ENCODE measurements at places on chromosomes 12 and 14.

GRCh38 chr12:15651371-15651770 is 137.8 kb downstream of the EPS8 start:
- no peak for DNase-seq
- peaks cover 73% of the 10 kb centered on the region for H3K36me3 ChIP-seq
- no peaks in the 10 kb centered on the region for H3K27me3 ChIP-seq
- H3K4me3 ChIP-seq = no peak overlapping the region

- no peak overlapping the region for H3K4me3 ChIP-seq
- DNase-seq = no peak
- no peak overlapping the region for H3K27ac ChIP-seq
- peaks cover 66% of the 10 kb centered on the region for H3K4me1 ChIP-seq
- no peaks in the 10 kb centered on the region for H3K36me3 ChIP-seq
Observed at GRCh38 chr14:68668531-68668930, 124.3 kb downstream of the ZFP36L1 start.

DNA sequence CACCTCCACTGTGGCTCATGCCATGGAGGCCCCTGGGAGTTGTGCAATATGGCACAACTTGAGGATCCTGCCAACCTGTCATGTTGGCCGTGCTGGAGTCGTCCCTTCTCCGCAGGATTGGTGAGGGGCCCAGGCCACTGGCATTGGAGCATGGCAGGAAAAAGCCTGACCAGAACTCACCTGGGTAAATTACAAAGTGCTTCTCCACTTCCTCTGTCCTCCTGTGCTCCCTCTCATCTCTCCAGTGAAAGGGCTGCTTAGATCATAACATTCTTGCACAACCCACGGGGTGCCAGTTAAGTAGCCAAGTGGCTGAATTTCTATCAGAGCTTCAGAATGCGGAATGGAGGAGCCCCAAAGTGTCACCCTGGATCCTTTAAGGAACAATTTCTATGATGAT is 381.0 kb downstream of the DPF3 start:
- DNase-seq = peak; percentile 50

DNA sequence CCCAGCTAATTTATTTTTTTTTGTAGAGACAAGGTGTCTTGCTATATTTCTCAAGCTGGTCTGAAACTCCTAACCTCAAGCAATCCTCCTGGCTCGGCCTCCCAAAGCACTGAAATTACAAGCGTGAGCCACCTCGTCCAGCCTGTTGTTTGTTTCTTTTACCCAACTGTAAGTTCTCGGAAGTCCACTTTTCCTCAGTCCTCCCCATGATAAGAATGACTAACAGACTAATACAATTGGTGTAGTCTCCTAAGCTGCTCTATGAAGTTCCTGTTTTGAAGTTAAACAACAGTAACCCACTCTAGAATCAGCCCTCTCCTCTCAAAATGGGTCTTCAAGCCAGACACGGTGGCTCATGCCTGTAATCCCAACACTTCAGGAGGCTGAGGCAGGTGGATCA is 36.5 kb downstream of the HIGD1C start:
- no peak for DNase-seq
- peaks cover 33% of the 10 kb centered on the region for H3K4me1 ChIP-seq
- no peak overlapping the region for H3K4me3 ChIP-seq
- H3K27ac ChIP-seq = no peak overlapping the region

DNA sequence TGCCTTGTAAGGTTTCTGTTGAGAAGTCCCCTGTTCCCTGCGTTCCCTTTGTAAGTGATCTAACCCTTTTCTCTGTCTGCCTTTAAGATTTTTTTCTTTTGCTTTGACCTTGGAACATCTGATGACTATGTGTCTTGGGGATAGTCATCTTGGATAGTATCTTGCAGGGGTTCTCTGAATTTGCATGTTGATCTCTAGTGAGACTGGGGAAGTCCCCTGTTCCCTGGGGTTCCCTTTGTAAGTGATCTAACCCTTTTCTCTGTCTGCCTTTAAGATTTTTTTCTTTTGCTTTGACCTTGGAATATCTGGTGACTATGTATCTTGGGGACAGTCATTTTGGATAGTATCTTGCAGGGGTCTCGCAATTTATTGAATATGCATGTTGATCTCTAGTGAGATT is 38.2 kb upstream of the TMX1 start:
- no peak overlapping the region for H3K4me3 ChIP-seq
- no peaks in the 10 kb centered on the region for H3K4me1 ChIP-seq
- peaks cover 62% of the 10 kb centered on the region for H3K27me3 ChIP-seq
- no peak for DNase-seq

DNA sequence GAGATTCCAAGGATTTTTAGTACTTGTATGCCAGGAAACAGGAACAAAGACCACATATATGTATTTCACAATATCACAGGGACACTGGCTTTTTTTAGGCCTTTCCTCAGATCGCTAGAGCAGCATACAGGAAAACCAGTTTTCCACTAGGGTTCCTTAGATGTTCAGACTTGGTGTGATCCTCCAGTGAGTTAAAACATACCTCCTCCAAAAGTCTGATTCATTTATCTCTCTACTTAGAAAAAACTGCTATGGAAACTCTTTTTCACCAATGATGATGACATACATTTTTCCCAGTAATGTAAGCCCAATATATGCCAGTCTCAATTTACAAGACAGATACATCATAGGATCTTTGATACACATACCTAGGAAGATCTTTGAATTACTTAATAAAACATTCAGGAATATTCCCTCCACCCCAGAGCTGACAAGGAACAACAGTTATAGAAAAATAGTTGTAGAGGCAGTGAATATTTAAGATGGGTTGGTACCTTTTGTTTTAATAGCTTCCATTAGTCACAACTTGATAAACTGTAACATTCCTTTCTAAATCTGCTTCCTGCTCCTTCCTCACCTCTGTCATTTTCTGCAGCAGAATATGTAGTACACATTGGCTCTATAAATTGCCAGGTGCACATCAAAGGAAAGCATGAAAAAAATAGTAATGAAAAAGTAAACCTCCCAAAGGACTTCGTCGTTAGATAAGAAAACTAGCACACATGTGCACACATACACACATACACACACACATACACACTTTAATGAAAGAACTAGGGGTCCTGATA is 27.5 kb downstream of the BCAT1 start:
- peaks cover 19% of the 10 kb centered on the region for H3K4me1 ChIP-seq
- peaks cover 4% of the 10 kb centered on the region for H3K36me3 ChIP-seq
- H3K4me3 ChIP-seq = 0 out of 2 replicates have a peak overlapping the region, but pooled peaks have one; percentile 4
- peak; percentile 78 for DNase-seq
- H3K27me3 ChIP-seq = no peaks in the 10 kb centered on the region
- peak overlapping the region; percentile 41 for H3K27ac ChIP-seq

DNA sequence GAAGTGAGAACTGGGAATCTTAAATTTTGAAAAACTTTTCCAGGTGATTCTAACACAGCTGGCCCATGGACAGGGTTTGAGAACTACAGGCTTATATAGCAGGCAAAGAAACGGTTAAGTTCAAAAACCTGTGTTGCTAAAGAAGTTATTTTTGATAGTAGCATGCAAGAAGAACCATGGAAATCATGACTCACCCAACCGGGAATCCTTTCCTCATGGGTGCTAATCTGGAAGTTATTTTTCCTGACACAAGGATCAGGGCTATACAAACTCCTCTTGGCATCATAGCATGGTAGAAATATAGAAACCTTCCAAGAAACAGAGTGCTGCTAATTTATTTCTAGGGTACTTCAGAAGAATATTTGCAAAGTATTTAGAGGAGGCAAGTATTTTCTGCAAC is 588.7 kb downstream of the CCER1 start:
- no peak overlapping the region for H3K4me3 ChIP-seq
- peaks cover 6% of the 10 kb centered on the region for H3K4me1 ChIP-seq
- H3K36me3 ChIP-seq = no peaks in the 10 kb centered on the region
- H3K27me3 ChIP-seq = no peaks in the 10 kb centered on the region
- peak; percentile 65 for DNase-seq

- H3K4me1 ChIP-seq = peaks cover 16% of the 10 kb centered on the region
- H3K27ac ChIP-seq = peak overlapping the region; percentile 19
- no peak overlapping the region for H3K4me3 ChIP-seq
- H3K27me3 ChIP-seq = no peaks in the 10 kb centered on the region
- H3K36me3 ChIP-seq = no peaks in the 10 kb centered on the region
Observed at GRCh38 chr12:12214635-12215131, 52.2 kb downstream of the LRP6 start.

DNA sequence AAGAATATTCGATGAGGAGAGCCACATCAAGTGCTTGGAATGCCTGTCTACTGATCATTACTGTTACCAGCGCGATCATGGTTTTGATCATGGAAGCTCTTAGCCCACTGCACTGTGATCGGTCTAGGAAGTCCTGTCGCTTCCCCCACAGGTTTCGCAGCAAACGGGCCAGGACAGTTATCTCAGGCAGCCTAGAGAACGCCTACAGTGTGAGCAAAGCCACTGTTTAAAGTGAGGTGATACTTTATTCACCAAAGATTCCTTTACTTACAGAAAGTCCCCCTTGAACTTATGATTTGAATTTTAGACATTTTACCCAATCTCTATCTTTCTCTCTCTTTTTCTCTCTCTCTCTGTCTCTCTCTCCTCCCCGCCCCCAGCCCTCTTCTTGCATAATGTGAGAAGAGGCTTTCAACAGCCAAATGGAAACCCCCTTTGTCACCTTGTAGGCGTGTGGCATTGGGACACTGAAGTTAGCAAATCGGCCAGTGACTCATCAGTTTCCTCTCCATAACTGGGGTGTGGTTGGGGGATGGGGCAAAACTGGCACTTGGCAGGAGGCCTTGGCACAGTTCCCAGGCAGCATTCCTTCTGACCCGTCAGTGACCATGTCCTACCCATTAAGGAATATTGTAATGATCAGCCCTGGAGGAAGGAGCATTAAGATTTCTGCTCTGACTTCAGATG is 214.8 kb downstream of the CHST11 start:
- peak overlapping the region; percentile 82 for H3K27ac ChIP-seq
- DNase-seq = peak; percentile 96
- no peaks in the 10 kb centered on the region for H3K36me3 ChIP-seq
- H3K4me1 ChIP-seq = peaks cover 34% of the 10 kb centered on the region
- peak overlapping the region; percentile 33 for H3K4me3 ChIP-seq

DNA sequence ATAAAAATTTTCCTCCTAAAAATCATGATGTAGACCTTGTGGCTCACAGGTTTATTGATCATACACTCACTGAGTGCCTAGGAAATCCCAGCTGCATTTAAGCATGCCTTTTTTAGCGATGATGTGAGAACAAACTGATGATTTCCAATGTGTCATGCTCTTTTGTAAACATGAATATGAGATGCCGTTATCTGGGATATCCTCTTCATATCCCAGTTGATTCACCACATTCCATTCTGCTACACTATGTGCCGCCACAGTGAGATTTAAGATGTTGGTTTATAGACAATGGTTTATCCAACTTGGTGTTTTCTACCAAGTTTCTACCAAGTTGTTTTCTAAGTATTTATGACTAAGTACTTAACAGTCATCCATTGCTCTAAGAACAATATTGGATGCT is 5.2 kb downstream of the OR4E1 start:
- no peak overlapping the region for H3K4me3 ChIP-seq
- no peaks in the 10 kb centered on the region for H3K4me1 ChIP-seq
- DNase-seq = no peak
- no peaks in the 10 kb centered on the region for H3K36me3 ChIP-seq
- no peak overlapping the region for H3K27ac ChIP-seq
- H3K27me3 ChIP-seq = no peaks in the 10 kb centered on the region

- no peak overlapping the region for H3K4me3 ChIP-seq
- peak; percentile 74 for DNase-seq
- H3K36me3 ChIP-seq = no peaks in the 10 kb centered on the region
- H3K27me3 ChIP-seq = no peaks in the 10 kb centered on the region
- H3K4me1 ChIP-seq = peaks cover 13% of the 10 kb centered on the region
- peak overlapping the region; percentile 62 for H3K27ac ChIP-seq
Observed at GRCh38 chr14:79584679-79585078, 626.6 kb downstream of the DIO2 start.

DNA sequence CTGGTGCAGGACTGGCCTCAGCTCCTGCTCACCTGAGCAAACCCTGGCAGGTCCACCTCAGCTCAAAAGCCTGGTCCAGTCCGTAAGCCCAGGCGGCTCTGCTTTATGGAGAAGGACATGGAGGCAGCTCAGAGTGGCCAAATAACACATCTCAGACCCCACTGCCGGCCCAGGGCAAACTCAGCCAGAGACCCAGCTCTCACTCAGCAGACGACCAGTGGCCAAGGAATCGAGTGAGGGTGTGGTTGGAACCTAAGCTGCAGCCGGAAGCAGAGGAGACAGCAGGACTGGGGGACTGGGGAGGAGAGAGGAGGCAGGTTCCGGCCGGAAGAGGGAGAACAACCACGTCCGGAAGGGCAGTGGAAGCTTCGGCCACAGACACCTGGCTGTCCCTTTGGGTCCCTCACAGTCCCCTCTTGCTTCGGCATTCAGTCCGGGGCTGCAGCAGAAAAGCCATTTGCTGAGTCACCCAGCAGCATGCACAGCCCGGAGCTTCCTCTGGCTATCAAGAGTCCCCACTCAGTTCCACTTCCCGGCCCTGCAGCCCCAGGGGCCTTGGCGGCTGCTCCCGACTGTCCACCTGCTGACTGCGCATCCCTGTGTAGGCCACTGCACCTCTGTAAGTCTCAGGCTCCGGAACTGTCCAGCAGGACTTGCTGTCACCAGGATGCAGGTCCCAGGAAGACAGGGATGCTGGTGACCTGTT is 104.0 kb downstream of the CALM1 start:
- H3K4me1 ChIP-seq = no peaks in the 10 kb centered on the region
- H3K36me3 ChIP-seq = no peaks in the 10 kb centered on the region
- no peaks in the 10 kb centered on the region for H3K27me3 ChIP-seq
- H3K4me3 ChIP-seq = no peak overlapping the region
- DNase-seq = no peak

DNA sequence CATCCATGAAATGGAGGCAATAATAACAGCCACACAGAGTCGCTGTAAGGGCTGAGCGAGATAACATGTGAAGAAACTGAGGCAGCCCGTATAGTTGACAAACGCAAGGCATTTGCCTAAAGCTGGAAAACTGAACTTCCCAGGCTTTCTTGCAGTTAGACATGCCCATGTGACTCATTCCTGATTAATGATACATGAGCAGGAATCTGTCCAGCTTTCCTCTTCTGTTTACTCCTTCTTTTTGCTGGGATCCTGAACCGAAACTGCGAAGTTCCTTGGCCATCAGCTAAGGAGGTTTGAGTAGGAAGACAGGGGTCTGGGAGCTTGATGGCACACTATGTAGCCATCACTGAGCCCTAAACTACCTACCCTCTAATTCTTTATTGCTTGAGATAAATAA is 52.2 kb downstream of the ST8SIA1 start:
- DNase-seq = peak; percentile 92
- H3K36me3 ChIP-seq = no peaks in the 10 kb centered on the region
- H3K27me3 ChIP-seq = no peaks in the 10 kb centered on the region
- H3K4me1 ChIP-seq = peaks cover 54% of the 10 kb centered on the region
- peak overlapping the region; percentile 77 for H3K27ac ChIP-seq

Data from GM23248 (cell line).